ENCODE measurements at places on chromosomes 1 and 21. TPM values are rescaled to one million over a fixed set of nuclear protein-coding genes. Genes with fewer than 3 reads are reported as not detected.

RIMKLA gene
- total RNA-seq, result 3.5 TPM

DNA sequence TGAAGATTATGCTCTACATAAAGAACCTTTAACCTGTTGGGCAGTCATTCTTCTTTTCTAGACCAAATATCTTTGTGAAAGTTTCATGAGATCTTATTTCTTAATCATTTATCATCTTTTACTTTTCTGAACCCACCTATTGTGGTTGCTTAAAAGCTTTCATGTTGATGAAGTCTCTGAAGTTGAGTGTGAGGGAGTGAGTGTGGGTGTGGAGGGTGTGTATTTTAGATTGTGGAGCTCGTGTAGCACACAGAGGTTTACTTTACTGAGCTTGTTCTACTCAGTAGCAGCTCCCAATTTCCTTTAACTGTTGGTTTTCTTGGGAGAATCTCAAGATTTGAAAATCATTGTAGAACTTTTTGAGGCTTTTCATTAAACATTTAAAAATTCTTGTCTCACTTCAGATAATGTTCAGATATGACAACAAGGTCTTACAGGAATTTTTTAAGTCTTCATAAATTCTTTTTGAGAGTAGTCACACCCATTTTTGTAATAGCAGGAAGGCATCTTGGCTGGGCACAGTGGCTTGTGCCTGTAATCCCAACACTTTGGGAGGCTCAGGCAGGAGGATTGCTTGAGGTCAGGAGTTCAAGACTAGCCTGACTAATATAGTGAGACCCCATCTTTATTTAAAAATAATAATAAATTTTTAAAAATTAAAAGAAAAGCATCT lies 17.0 kb downstream of the SRRM1 start:
- no peak for DNase-seq

- DNase-seq, result no peak
These were observed 140.6 kb downstream of the MRPS6 start for GRCh38 chr21:34213959-34214358.

DNA sequence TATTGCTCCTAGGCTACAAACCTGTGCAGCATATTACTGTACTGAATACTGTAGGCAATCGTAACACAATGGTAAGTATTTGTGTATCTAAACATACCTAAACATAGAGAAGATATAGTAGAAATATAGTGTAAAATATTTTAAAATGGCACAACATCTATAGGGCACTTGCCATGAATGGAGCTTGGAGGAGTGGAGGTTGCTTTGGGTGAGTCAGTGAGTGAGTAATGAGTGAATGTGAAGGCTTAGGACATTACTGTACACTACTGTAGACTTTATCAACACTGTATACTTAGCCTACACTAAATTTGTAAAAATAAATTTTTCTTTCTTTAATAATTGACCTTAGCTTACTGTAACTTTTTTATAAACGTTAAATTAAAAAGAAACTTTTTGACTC lies 7.9 kb downstream of the LEFTY2 start:
- DNase-seq, result no peak

DNA sequence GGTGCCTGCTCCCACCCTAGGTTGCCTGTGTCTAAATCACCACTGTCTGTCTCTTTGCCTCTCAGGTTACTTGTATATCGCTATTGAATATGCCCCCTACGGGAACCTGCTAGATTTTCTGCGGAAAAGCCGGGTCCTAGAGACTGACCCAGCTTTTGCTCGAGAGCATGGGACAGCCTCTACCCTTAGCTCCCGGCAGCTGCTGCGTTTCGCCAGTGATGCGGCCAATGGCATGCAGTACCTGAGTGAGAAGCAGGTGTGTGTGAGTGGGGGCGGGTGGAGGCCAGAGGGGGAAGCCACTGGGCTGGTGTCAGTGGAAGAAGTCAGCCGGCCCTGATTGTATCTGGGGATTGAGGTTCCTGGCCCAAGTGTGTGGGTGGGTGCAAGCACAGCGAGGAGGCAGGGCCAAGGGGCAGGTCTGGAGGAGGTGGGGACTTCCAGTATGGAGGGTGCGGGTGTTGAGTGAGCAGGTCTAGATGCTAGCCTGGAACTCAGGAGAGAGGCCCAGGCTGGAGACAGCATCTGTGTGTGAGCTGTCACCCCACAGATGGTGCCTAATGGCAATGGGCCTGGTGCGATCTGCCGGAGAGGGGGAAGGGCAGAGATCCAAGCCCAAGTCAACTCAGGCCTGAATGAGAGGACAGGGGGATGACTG lies 17.2 kb downstream of the TIE1 start:
- no peak for DNase-seq

All from right cardiac atrium (tissue), 5 donors.